A549 treated with GW870086 at 1 μM for 4 hours (cell line): ENCODE measurements at places on chromosomes 12 and 14. TPM values are rescaled to one million over a fixed set of nuclear protein-coding genes. Genes with fewer than 3 reads are reported as not detected.

The CACNA1C gene
- total RNA-seq, result 0.03 to 0.05 TPM (median 0.03 TPM) in 3 of 5 replicates, not detected in the others

The KRT82 gene
- total RNA-seq, result not detected in 5 replicates

The CIDEB gene
- 0.17 to 0.72 TPM (median 0.19 TPM) in 5 replicates for total RNA-seq

The YBX3 gene
- 239 to 276 TPM (median 268 TPM) in 5 replicates for total RNA-seq

The STYK1 gene
- total RNA-seq, result 0.15 to 0.61 TPM (median 0.30 TPM) in 5 replicates
